IMR-90 (cell line): ENCODE measurements at places on chromosomes 5 and 9. TPM values are rescaled to one million over a fixed set of nuclear protein-coding genes. Genes with fewer than 3 reads are reported as not detected.
A peak's percentile ranks its signal among the peaks of the same experiment; 100 is the strongest.

- no peak for DNase-seq
Measured at GRCh38 chr5:169142264-169142970, 158.5 kb downstream of the SLIT3 start.

The TSC1 gene
- 44.2 and 56.3 TPM in 2 replicates for total RNA-seq

- no peak for DNase-seq
Measured at GRCh38 chr5:59698207-59699178, 195.0 kb downstream of the PDE4D start.

The FUT7 gene
- not detected in 2 replicates for total RNA-seq

DNA sequence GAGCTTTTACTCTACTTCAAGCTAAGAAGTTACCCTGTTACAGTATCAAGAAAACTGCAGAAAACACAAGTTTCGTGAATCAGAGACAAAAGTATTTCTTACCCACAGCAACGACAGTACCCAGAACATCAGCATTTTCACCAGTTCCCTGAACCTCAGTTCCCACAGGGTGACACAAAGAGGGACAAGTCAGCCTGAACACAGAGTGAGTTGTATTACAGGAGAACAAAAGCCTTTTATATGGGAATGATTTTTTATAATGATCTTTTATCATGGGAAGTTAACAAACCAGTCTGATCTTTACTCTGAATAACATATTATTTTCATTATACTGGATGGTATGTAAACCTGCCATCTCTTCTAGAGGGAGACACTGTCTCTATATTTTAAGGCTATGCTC, 139.0 kb upstream of the ITGA1 start:
- DNase-seq = no peak

DNA sequence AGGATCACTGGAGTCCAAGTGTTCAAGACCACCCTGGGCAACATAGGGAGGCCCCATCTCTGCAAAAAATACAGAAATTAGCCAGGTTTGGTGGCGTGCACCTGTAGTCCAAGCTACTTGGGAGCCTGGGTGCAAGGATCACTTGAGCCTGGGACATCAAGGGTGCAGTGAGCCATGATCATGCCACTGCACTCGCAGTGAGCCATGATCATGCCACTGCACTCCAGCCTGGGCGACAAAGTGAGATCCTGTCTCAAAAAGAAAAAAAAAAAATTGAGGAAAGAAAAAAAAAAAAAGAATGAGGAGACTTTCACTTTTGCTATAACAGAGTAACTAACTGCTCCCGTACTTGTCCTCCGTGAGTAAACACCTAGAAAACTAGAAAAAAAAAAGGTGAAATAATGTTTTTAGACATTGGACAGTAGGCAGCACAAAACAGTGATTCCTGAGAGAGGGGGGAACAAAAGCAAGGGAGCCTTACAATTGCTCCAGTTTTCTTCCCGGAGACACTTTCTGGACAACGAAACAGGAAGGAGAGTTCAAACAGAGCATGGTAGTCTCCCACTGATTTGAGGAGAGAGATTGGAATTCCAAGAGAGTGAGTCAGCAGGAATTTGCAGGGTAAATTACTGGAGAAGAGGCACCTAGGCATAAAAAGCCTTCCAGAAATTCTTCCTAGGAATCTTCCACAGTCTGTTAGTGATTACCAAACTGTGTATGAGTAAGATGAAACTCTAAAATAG, 6.9 kb upstream of the ZBTB5 start:
- DNase-seq = peak; percentile 95

GRCh38 chr5:1111241-1111726, 579 bp downstream of the SLC12A7 start:
- DNase-seq = no peak

DNA sequence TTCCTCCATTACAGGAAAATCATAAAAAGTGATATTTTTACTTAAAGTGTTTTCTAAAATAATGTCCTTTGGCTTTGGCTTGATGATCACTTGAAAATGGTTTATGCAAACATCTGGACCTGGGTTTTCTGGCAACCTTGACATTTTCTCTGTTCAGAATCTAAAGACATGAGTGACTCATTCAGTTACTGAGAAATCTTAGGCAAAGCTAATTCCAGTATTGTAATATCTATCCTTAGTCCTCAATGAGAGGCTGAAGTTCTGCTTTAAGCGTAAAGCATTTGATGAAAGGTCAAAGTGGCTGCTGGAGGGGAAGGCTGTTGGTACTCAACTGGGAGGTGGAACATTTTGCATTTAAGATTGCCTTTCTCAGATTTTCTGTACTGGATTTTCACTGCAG, 2.3 kb downstream of the MAN2A1 start:
- peak; percentile 64 for DNase-seq

- DNase-seq = no peak
Measured at GRCh38 chr5:62333250-62333794, 27.3 kb downstream of the KIF2A start.

The RBM27 gene
- total RNA-seq = 19.2 and 25.3 TPM in 2 replicates

- DNase-seq = no peak
Measured at GRCh38 chr9:106896695-106897094, 33.7 kb downstream of the ZNF462 start.

DNA sequence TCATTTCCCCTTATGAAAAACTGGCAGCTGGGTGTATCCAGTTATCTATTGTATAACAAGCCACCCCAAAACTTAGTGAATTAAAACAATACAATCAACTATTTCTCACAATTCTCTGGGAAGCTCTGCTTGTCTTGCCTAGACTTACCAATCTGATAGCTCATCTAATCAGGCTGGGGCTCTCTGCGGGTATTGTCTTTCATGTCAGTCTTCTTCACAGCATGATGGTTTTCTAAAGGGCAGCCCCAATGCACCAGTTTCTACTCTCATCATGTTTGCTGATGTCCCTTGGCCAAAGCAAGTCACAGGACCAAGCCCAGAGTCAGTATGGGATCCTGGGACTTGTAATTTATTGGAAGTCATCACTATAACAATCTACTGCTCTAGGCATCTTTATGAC, 433.5 kb downstream of the KIAA0825 start:
- DNase-seq = no peak

- no peak for DNase-seq
Measured at GRCh38 chr9:76845254-76845653, 60.7 kb downstream of the PRUNE2 start.

GRCh38 chr9:86242071-86242470, 17.4 kb downstream of the C9orf153 start:
- no peak for DNase-seq

The PTCH1 gene
- total RNA-seq = 4.1 and 5.3 TPM in 2 replicates

The PRRT1B gene
- total RNA-seq = not detected in 2 replicates

- no peak for DNase-seq
Measured at GRCh38 chr9:127903557-127904475, 4.4 kb upstream of the ST6GALNAC6 start.

GRCh38 chr5:158958021-158958994, 141.4 kb downstream of the EBF1 start:
- DNase-seq = no peak
